AG08396 (cell line): ENCODE measurements at places on chromosomes 4 and X.

DNA sequence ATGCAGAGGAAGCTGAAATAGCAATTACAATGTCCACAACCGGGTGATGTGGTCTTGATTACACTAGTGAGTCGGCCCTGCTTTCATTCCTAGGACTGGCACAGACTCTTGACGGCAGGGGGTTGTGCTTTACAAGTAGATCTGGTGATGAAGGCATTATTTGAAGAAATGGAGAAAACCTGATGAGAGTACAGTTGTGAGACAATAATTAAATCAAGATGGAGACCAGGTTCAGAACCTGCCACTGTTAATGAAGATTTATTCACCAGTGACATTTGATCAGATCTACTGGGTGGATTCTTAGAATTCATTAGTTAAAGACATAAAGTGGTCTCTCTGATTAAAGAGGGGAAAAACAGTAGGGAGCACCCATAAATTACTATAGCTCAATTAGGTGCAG is 747.2 kb downstream of the STPG2 start:
- no peak for DNase-seq

- DNase-seq, result no peak
These were observed 2.6 kb downstream of the LAS1L start for GRCh38 chrX:65532016-65532415.

GRCh38 chr4:110108960-110109359 is 89.5 kb downstream of the ELOVL6 start:
- no peak for DNase-seq

- no peak for DNase-seq
These were observed 19.0 kb upstream of the AP1S2 start for GRCh38 chrX:15873566-15873965.

DNA sequence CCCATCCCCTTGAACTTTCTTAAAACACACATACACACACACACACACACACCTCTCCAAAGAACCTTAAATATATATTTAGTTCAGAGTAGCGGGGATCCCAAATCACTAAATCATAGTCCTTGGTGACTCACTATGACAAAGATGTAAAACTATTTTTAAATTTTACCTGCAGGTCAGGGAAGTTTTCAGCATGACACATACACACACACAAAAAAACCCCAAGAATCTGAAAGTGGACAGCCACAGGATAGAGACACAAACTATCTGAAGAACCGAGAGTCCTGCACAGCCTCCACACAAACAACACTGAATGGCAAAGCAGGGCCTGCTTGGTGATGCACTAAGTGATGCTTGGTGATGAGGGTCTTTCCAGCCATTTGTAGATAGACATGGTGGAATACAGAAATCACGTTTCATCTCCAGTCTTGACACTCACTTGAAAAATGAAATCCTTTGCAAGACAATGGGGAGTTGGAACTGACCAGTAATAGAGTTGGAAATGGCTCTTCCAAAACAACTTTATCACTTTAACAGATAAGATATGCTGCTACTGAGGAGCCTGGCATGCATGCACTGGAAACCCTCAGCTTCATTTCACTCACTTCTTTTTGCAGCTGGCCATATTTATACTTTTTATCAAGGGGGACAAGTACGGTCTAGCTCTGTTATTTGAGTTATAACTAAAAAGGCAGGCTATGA is 307.3 kb downstream of the RAPGEF2 start:
- DNase-seq, result peak; percentile 16

- DNase-seq, result peak; percentile 77
These were observed 28.9 kb downstream of the SNX25 start for GRCh38 chr4:185238215-185238681.

DNA sequence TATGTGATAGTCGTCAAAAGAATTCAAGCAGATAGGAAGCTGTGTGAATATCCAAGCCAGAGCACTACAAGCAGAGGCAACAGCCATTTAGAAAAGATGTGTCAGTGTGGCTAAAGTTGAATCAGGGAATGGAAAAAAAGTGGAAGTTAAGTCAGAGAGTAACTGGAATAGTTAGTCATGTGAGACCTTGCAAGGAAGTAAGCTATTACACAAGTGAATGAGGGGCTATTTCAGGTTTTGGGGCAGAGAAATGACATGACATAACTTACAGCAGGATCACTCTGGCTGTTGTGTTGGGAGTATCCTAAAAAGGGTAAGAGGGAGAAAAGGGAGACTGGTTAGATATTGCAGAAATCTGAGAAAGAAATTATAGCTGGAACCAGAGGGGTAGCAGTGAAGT is 236.6 kb upstream of the PCDH18 start:
- DNase-seq, result no peak

GRCh38 chr4:73762409-73762808 is 22.0 kb downstream of the CXCL8 start:
- DNase-seq, result no peak

GRCh38 chr4:4316150-4316495 is 26.1 kb downstream of the ZBTB49 start:
- no peak for DNase-seq

- DNase-seq, result no peak
These were observed 68.1 kb downstream of the UCHL1 start for GRCh38 chr4:41324861-41325260.

GRCh38 chr4:30619679-30620078 is 100.5 kb upstream of the PCDH7 start:
- DNase-seq, result no peak

DNA sequence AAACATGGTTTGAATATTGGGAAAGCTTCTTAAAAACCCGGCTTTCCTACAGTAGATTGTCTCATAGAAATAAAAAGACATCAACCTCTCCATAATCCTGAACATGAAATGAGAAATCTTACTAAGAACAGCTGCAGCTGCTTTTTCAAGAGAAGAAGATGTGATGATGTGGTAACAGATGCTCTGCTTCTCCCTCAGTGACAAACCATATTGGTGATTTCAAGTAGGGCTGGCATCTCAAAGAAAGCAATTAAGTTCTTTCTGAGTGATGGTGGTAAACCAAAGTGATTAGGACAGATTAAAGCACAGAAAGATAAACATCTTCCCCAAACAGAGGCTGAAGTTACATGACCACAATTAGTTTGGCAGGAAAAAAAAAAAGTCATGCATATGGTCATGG is 1477.7 kb downstream of the RAPGEF2 start:
- no peak for DNase-seq

DNA sequence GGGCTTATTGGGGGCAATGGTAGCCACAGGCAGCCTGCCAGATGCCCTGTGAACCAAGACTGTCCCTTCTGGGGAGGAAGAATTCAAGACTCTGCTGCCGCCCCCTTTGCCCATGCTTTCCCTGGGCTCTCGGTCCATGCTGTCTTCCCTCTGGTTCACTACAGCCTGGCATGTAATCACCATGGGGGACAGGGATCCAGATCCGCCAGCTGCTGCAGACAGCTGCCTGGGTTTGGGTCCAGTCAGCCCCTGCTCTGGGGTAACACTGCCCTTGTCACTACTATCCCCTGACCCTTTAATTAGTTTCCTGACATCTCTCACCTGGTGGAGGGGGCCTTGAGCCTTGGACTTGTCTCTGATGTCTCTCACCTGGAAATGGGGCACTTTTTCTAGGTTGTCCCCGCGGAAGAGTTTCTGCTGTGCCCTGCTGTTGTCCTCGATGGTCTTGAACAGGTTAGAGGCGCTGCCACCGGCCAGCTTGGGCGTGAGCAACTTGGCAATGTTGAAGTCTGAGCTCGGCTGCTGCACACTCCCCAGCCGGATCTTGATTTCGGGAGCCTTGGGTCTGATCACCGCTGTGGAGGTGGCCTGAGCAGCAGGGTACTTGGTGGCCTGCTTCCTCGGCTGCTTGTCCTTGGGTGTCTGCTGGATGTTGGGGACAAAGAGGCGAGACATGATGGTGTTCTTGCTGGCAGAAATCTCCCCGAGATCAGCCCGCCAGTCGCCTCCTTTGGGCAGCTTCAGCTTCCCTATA is 6.4 kb downstream of the C4orf54 start:
- no peak for DNase-seq

- DNase-seq, result no peak
These were observed 187.8 kb downstream of the MID1IP1 start for GRCh38 chrX:38989076-38989475.

GRCh38 chr4:101292901-101293300 is 54.4 kb downstream of the PPP3CA start:
- DNase-seq, result no peak

DNA sequence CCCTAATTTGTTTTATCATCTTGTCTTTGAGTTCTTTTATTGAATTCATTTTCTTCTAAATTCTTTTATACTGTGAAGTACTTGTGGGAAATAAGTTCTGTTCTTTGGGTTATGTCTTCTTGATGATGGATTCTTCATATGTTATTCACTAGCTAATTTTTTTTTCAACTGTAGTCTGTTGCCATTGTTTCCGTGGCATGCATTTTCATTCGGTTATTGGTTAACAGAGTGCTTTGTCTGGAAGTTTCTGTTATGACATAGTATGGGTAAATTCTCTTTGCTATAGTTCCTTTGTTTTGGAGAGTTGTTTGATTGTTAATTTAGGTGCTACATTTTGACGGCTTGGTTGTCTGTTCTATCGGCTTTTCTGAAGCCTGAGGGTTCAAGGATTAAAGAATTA is 184.9 kb upstream of the AADAT start:
- no peak for DNase-seq

- no peak for DNase-seq
These were observed 34.3 kb downstream of the TRIM61 start for GRCh38 chr4:164943192-164943591.
